ENCODE measurements at places on chromosomes 1 and 21.

GRCh38 chr1:100076744-100077143, 56.0 kb downstream of the SASS6 start:
- no peak for DNase-seq

- no peak for DNase-seq
These were observed 93.4 kb downstream of the DIRAS3 start for GRCh38 chr1:67957066-67957465.

DNA sequence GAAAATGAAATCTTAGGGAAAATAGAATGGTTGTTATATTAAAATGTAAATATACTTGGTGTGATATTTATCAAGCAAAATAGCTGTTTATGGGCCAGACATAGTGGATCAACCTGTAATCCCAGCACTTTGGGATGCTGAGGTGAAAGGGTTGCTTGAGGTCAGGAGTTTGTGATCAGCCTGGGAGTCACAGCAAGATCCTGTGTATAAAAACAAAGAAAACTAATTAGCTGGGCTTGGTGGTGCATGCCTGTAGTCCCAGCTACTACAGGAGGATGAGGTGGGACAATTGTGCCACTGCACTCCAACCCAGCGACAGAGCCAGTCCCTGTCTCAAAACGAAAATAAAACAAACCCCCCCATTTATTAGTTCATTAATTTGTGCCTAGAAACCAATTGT, 21.6 kb upstream of the CFHR1 start:
- DNase-seq: no peak

DNA sequence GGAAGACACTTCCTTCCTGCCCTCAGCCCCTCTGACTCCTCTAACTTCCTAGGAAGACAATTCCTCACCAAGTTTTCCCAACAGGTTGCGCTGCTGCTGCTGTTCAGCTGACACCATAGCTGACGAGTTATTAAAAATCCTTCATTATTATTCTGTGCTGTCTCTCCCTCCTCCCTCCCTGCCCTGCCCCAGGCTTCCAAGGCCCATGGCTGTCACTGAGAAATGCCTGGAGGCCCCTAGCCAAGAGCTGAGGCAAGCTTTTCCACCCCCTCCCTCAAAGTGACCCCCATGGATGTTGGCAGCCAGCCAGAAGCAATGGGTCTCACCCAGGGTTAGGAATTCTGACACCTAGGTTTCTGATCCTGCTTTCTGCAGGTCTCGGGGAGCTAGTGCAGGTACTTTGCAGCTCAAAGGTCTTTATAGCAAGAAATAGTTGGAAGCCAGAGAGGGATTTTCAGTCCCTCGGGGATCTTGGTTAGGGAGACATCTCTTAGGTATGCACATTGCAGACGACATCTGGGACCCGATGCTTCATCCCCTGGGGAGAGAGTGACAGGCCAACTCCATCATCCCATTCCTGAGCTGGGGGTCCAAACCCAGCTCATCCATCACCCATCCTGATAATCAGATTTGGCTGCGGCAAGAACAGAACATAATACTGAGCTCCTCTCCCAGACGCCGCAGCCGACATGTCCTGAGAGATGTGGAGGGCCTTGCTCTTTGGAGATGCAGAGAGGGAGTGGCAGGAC, 65.0 kb downstream of the KIRREL1 start:
- DNase-seq: no peak

DNA sequence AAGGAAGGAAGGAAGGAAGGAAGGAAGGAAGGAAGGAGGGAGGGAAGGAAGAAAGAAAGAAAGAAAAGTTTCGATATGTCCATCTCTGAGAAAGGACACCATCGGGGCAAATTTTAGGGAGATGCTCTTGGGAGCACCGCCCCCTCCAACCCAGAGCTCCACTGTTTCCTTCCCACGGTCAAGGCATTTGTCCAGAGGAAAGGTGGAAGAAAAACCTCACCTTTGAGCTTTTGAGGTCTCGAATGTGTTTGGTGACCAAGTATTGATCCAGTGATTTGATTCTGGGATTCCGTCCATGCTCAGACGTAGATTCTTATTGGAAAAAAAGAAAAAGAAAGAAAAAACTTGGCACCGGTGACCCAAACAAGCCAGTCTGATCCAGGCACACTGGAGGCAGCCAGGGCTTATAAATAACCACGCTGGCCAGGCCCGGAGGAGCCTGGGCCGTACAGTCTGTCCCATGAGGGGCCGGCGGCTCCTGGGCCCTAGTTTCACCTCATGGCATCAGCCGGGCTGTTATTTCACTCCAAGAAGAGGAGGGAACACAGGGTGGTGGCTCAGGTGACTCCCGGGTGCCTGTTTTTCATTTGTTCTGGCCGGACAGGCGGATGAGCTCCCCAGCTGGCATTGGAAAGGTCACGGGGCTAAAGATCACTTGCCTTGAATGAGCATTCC, 36.1 kb upstream of the SLC25A33 start:
- DNase-seq: no peak

DNA sequence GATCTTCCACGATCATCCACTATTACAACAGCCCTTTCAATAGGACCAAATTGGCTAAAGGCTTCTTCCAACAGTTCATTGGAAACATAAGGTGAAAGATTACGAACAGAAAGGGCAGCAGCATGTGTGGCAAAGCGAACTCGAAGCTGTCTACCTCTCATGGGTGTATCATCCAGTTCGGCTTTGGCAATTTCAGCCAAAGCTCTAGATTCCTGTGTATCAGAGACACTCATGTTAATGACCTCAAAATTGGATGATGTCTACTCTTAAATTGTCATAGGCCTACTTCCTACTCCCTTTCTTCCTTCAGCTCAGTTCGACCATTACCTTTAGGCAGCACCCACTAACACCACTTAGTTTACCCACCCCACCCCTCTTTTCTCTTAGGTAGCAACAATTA, 2.2 kb downstream of the SFPQ start:
- DNase-seq: no peak

- DNase-seq: no peak
These were observed 130.4 kb downstream of the AJAP1 start for GRCh38 chr1:4784761-4785160.

DNA sequence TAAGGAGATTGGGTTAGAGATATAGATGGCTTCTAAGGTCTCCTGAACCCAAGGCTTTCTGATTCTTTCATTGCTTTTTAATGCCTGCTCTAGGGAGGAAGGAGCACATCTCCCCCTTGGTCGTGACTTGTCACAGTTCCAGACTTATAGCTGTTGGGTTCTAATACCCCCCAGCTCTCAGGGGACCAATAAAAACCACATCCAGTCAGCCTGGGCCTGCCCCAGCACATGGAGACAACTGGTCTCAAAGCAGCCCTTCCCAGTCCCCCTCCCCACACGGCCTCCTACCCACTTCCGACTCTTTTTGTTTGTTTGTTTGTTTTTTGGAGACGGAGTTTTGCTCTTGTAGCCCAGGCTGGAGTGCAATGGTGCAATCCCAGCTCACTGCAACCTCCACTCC, 23.3 kb downstream of the QSOX1 start:
- no peak for DNase-seq

- DNase-seq: no peak
These were observed 82.7 kb upstream of the ZBTB18 start for GRCh38 chr1:243968413-243968812.

Measured in MV-4-11 (cell line).